GM12878 (cell line): ENCODE measurements at places on chromosomes 3 and 15.
A peak's percentile ranks its signal among the peaks of the same experiment; 100 is the strongest.

DNA sequence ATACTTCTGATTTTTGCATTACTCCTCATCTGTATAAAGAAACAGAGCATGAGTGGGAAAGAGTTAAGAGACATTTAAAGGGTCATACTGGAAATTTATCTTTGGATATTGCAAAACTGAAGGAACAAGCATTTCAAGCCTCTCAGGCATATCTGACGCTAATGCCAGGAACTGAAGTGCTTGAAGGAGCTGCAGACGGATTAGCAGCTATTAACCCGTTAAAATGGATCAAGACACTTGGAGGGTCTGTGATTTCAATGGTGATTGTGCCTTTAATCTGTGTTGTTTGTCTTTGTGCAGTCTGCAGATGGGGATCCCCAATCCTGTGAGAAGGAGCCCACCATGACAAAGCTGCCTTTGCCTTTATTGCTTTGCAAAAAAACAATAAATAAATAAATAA is 202.5 kb upstream of the UBE3A start:
- H3K27me3 ChIP-seq, result no peaks in the 10 kb centered on the region
- no peaks in the 10 kb centered on the region for H3K4me1 ChIP-seq
- no peak overlapping the region for H3K4me3 ChIP-seq
- no peak overlapping the region for H3K27ac ChIP-seq
- DNase-seq, result no peak

DNA sequence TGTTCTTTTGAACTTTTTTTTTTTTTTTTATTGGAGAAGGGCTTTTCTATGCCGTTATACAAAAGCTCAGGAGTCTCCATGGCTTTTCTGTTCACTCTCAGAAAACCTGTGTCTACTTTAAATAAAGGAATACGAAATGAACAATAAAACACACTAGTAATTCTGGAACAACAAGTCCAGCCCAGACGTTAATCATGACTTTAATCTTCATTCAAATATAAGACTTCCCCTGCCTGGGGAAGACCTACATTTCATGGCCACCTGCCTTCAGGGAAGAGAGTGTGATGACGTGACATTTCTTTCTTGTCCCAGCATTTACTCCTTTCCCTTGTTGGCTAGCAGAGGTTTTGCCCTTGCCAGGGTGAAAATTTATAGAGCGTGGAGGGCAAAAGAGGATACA is 564.5 kb downstream of the PDCD6IP start:
- H3K27ac ChIP-seq, result no peak overlapping the region
- H3K36me3 ChIP-seq, result no peaks in the 10 kb centered on the region
- H3K4me3 ChIP-seq, result no peak overlapping the region
- peaks cover 9% of the 10 kb centered on the region for H3K4me1 ChIP-seq
- no peak for DNase-seq

- no peak for DNase-seq
- H3K27me3 ChIP-seq, result no peaks in the 10 kb centered on the region
- no peak overlapping the region for H3K27ac ChIP-seq
- H3K4me3 ChIP-seq, result no peak overlapping the region
These were observed 27.8 kb downstream of the CFAP161 start for GRCh38 chr15:81161851-81162250.

DNA sequence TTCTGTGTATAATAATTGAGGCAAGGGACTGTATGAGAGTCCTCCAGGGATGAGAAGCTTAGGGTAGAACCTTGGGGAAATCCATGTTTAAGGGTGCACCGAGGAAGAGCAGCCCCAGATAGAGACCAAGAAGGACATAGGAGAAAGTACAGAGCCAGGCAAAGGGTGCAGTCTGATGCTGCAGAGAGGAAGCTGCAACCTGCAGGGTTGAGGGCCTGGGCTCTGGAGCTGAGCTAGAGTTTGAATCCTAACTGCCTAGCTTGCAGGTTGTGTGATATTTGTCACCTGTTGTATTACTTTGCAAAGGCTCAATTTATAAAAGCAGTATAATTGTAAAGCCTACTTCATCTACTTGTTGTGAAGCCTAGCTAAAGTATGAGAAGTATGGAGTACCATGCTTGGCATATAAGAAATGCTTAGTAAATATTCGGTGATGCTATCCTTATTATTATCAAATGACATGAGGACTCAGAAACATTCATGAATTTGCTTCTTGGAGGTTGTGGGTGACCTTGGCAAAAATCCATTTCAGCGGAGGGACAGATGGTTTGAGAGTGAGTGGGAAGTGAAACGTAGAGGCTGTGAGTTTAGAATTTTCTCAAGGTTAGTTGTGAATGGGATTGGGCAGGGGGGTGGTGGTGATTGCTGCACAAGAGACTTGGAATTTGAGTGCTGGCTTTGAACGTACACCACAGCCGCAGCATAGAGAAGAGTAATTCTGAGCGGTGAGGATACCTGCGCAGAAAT is 43.8 kb downstream of the PLCL2 start:
- H3K27ac ChIP-seq, result peak overlapping the region; percentile 63
- peaks cover 2% of the 10 kb centered on the region for H3K36me3 ChIP-seq
- H3K4me3 ChIP-seq, result 0 out of 2 replicates have a peak overlapping the region, but pooled peaks have one; percentile 4

DNA sequence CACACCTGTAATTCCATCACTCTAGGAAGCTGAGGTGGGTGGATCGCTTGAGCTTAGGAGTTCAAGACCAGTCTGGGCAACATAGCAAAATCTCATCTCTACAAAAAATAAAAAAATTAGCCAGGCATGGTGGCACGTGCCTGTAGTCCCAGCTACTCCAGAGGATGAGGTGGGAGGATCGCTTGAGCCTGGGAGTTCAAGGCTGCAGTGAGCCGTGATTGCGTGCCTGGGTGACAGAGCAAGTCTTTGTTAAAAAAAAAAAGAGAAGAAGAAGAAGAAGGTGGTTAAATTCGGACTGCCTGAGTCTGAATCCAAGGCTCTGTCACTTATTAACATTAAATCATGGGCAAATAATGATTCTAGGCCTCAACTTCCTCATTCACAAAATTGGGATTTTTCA is 51.0 kb downstream of the EOMES start:
- H3K4me3 ChIP-seq, result no peak overlapping the region
- H3K27me3 ChIP-seq, result no peaks in the 10 kb centered on the region
- H3K36me3 ChIP-seq, result no peaks in the 10 kb centered on the region
- no peak overlapping the region for H3K27ac ChIP-seq
- peaks cover 4% of the 10 kb centered on the region for H3K4me1 ChIP-seq

DNA sequence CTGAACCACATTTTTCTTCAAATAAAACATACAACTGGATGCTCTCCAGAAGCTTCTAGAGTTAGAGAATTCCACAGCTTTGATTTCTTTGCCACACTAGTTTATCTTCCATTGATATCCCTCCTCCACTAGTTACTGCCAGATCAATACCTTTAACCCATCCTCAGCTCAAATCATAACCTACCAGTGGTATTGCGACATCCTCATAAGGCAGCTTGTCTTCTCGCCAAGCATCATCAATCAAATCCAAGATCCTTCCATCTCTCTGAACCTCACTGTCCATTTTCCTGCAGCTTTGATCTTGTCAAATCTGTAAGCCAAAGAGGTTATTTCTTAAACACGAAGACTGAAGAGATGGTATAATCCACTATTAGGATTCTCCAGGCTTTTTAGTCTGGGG is 3.2 kb downstream of the ANAPC13 start:
- H3K36me3 ChIP-seq, result peaks cover 23% of the 10 kb centered on the region
- H3K4me3 ChIP-seq, result no peak overlapping the region
- no peak for DNase-seq
- H3K27ac ChIP-seq, result peak overlapping the region; percentile 1; the same call in 1 of the 2 replicates

DNA sequence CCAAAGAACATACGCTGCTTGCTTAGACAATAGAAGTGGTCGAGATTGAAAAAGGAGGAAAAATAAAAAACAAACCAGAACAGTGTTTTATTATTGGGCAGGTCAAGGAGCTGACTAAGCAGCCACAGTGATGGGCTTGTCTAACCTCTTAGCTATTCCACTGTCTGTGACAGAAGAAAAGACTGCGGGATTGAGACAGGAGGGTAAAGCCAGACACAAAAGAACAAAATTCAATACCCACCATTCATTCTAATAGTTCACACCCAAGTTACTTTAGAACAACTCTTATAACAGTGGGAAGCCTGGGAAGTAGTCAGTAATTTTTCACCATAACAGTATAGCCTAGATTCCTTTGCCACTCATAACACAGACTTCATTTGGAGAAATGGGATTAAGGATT is 435.4 kb downstream of the MFSD1 start:
- no peaks in the 10 kb centered on the region for H3K27me3 ChIP-seq
- H3K4me3 ChIP-seq, result no peak overlapping the region
- no peak for DNase-seq

DNA sequence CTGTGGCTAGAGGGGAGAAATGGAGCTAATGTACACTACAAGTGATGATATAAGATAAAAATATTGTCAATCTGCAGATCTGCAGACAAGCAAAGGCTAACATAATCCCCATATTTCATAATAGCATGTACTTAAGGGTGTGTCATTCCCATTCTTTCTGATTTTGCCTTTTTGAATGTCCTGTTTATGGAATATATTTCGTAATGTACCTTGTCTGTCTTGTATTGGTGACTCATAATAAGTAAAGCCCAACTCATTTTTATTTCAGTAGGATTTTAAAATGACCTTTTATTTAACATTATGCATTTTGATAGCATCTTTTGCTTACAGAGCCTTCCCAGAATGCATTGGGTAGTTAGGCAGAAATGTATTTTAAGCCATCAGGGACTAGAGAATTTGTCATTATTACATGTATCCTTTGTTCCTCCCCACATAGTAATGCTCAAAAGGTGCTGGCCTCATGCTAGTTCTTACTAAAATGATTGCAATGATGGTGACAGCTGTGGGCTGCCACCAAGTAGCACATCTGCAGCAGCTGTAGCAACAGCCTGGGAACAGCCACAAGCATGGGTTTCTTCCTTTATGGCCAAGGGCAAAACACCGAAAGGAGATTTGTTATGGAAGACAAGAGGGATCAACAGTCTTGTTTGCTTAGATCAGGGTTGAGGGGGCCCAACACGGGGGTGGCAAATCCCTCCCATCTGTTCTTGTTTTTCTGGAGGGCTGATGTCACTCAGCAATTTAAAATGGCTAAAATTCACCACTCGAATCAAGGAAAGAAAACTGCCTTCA is 188.5 kb downstream of the CADPS start:
- H3K4me1 ChIP-seq, result no peaks in the 10 kb centered on the region
- H3K27ac ChIP-seq, result no peak overlapping the region
- no peaks in the 10 kb centered on the region for H3K36me3 ChIP-seq
- no peak for DNase-seq

- no peak for DNase-seq
- no peak overlapping the region for H3K27ac ChIP-seq
- H3K36me3 ChIP-seq, result no peaks in the 10 kb centered on the region
- H3K4me3 ChIP-seq, result no peak overlapping the region
- H3K4me1 ChIP-seq, result no peaks in the 10 kb centered on the region
These were observed 1087.4 kb downstream of the AGBL1 start for GRCh38 chr15:87167055-87167454.

DNA sequence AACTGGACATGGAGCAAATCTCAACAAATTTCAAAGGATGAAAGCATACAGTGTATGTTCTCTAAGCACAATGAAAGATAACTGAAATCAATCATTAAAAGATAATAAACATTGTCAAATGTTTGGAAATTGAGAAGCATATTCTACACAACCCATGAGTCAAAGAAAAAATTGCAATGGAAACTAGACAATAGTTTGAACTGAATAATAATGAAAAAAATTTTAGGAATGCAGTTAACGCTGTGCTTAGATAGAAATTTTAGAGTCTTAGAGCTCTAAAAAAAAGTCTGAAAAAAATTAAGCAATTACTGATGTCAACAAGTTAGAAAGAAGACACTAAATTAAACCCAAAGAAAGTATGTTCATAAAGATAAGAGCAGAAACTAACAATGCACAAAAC is 15.5 kb downstream of the RABL3 start:
- no peaks in the 10 kb centered on the region for H3K36me3 ChIP-seq
- no peaks in the 10 kb centered on the region for H3K27me3 ChIP-seq
- DNase-seq, result no peak
- no peaks in the 10 kb centered on the region for H3K4me1 ChIP-seq

GRCh38 chr3:53604232-53604631 is 109.8 kb downstream of the CACNA1D start:
- no peaks in the 10 kb centered on the region for H3K4me1 ChIP-seq
- DNase-seq, result no peak
- no peak overlapping the region for H3K4me3 ChIP-seq
- H3K27ac ChIP-seq, result no peak overlapping the region
- no peaks in the 10 kb centered on the region for H3K36me3 ChIP-seq
- H3K27me3 ChIP-seq, result no peaks in the 10 kb centered on the region

- no peak overlapping the region for H3K4me3 ChIP-seq
- no peak overlapping the region for H3K27ac ChIP-seq
- H3K36me3 ChIP-seq, result no peaks in the 10 kb centered on the region
- no peak for DNase-seq
These were observed 373.1 kb upstream of the ADAMTS9 start for GRCh38 chr3:65060904-65061303.

- H3K4me3 ChIP-seq, result no peak overlapping the region
- H3K36me3 ChIP-seq, result no peaks in the 10 kb centered on the region
- peaks cover 16% of the 10 kb centered on the region for H3K4me1 ChIP-seq
- DNase-seq, result no peak
These were observed 117.3 kb upstream of the SLC24A5 start for GRCh38 chr15:48003441-48003840.

GRCh38 chr3:143644370-143645089 is 203.7 kb downstream of the SLC9A9 start:
- DNase-seq, result peak; percentile 26
- no peak overlapping the region for H3K27ac ChIP-seq
- H3K36me3 ChIP-seq, result no peaks in the 10 kb centered on the region

GRCh38 chr3:143040261-143040879 is 39.0 kb downstream of the U2SURP start:
- no peak overlapping the region for H3K27ac ChIP-seq
- H3K4me3 ChIP-seq, result no peak overlapping the region
- H3K36me3 ChIP-seq, result peaks cover 7% of the 10 kb centered on the region
- H3K27me3 ChIP-seq, result no peaks in the 10 kb centered on the region
- no peak for DNase-seq

- no peaks in the 10 kb centered on the region for H3K4me1 ChIP-seq
- H3K36me3 ChIP-seq, result no peaks in the 10 kb centered on the region
- H3K27ac ChIP-seq, result no peak overlapping the region
- H3K27me3 ChIP-seq, result no peaks in the 10 kb centered on the region
- no peak overlapping the region for H3K4me3 ChIP-seq
- DNase-seq, result no peak
These were observed 3.7 kb upstream of the MYL3 start for GRCh38 chr3:46866720-46867549.

- H3K4me3 ChIP-seq, result no peak overlapping the region
- H3K4me1 ChIP-seq, result no peaks in the 10 kb centered on the region
- H3K27ac ChIP-seq, result no peak overlapping the region
- no peaks in the 10 kb centered on the region for H3K27me3 ChIP-seq
- no peak for DNase-seq
These were observed 71.3 kb downstream of the RAB11A start for GRCh38 chr15:65940618-65940909.

GRCh38 chr15:38050529-38051448 is 116.3 kb downstream of the TMCO5A start:
- no peaks in the 10 kb centered on the region for H3K27me3 ChIP-seq
- no peaks in the 10 kb centered on the region for H3K4me1 ChIP-seq
- H3K36me3 ChIP-seq, result no peaks in the 10 kb centered on the region

GRCh38 chr3:37729119-37729518 is 132.6 kb upstream of the CTDSPL start:
- no peak for DNase-seq
- H3K4me3 ChIP-seq, result no peak overlapping the region
- H3K27me3 ChIP-seq, result no peaks in the 10 kb centered on the region; the same call in 1 of the 2 replicates
- no peaks in the 10 kb centered on the region for H3K36me3 ChIP-seq

- no peaks in the 10 kb centered on the region for H3K27me3 ChIP-seq
- no peak overlapping the region for H3K27ac ChIP-seq
- H3K4me1 ChIP-seq, result no peaks in the 10 kb centered on the region
- no peak for DNase-seq
These were observed 200.3 kb downstream of the ADAMTS17 start for GRCh38 chr15:100141311-100142001.
